Iris pigment epithelial cell (primary cell): ENCODE measurements at places on chromosomes 6 and 20.

GRCh38 chr20:38900606-38901005 is 25.6 kb upstream of the FAM83D start:
- no peak for DNase-seq

GRCh38 chr6:63475707-63476106 is 96.6 kb upstream of the LOC128125822 start:
- no peak for DNase-seq

- peak; percentile 56 for DNase-seq
Observed at GRCh38 chr20:13397300-13397724, 176.2 kb downstream of the ISM1 start.

DNA sequence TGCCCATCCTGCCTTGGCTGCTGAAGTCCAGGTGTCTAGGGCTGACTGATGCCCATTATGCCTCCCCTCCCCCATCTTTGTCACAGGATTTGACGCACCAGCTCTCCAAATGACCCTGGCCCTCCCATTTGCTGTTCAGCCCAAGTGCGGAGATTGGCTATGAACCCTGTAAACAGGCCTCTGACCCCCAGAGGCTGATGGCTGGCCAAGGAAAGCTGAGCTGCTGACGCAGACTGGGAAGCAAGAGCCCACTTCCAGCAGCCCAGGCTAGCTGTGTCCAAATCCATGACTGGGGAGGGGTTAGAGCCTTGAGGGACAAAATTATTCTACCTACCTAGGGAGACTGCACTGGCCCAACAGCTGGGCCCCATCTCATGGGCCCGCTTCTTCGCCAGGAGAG is 797 bp upstream of the GNRH2 start:
- no peak for DNase-seq
